ENCODE measurements at places on chromosomes 2 and 18. TPM values are rescaled to one million over a fixed set of nuclear protein-coding genes. Genes with fewer than 3 reads are reported as not detected.

Gene CCDC178
- not detected for total RNA-seq

Gene CNGA3
- not detected for total RNA-seq

Gene DCDC2C
- total RNA-seq, result not detected

Gene NEURL3
- 0.52 TPM for total RNA-seq

Gene DPP4
- total RNA-seq, result 22.6 TPM

Gene PIGN
- 17.1 TPM for total RNA-seq

Gene EFR3B
- total RNA-seq, result under 0.01 TPM

Gene BOLL
- 0.10 TPM for total RNA-seq

Gene IL1RN
- total RNA-seq, result 203 TPM

Gene SERPINB3
- total RNA-seq, result not detected

Gene SIX3
- not detected for total RNA-seq

Gene SALL3
- total RNA-seq, result under 0.01 TPM

Gene SCG2
- total RNA-seq, result 0.42 TPM

Gene ANKRD62
- not detected for total RNA-seq

Gene TIMM21
- total RNA-seq, result 10.0 TPM

Gene SERPINB5
- total RNA-seq, result not detected

Gene FBXO36
- 1.0 TPM for total RNA-seq

Gene AQP12A
- total RNA-seq, result not detected

Gene EDAR
- 2.5 TPM for total RNA-seq

Gene LRATD1
- under 0.01 TPM for total RNA-seq

Gene INO80D
- total RNA-seq, result 36.9 TPM

Gene ZNF892
- total RNA-seq, result 1.2 TPM

Gene LDLRAD4
- 50.9 TPM for total RNA-seq

Gene ATP6V1B1
- not detected for total RNA-seq

Gene ARL4C
- 144 TPM for total RNA-seq

Gene FSIP2
- 0.10 TPM for total RNA-seq

Gene HNMT
- total RNA-seq, result 42.2 TPM

Gene DRC1
- total RNA-seq, result not detected

Gene VWA3B
- total RNA-seq, result not detected

Gene SEMA4F
- total RNA-seq, result 2.0 TPM

Gene CHAC2
- 0.52 TPM for total RNA-seq

Gene NRP2
- total RNA-seq, result 7.5 TPM

Gene AMER3
- not detected for total RNA-seq

Gene UPP2
- not detected for total RNA-seq

Gene UGT1A5
- total RNA-seq, result not detected

Gene FBXO48
- 0.52 TPM for total RNA-seq

Gene BAZ2B
- 53.5 TPM for total RNA-seq

Gene STK11IP
- total RNA-seq, result 10.3 TPM

Gene MOB4
- 87.6 TPM for total RNA-seq

Gene KLF7
- total RNA-seq, result 81.5 TPM

Gene PRKAG3
- total RNA-seq, result not detected

Gene TGFA
- 0.63 TPM for total RNA-seq

Measured in mononuclear cell (primary cell).